NCI-H748 treated with DMSO at 0.1 percent for 48 hours (cell line): ENCODE measurements at places on chromosomes 6 and 20.

- DNase-seq, result no peak
These were observed 50.3 kb downstream of the EIF2S2 start for GRCh38 chr20:34061695-34062094.

DNA sequence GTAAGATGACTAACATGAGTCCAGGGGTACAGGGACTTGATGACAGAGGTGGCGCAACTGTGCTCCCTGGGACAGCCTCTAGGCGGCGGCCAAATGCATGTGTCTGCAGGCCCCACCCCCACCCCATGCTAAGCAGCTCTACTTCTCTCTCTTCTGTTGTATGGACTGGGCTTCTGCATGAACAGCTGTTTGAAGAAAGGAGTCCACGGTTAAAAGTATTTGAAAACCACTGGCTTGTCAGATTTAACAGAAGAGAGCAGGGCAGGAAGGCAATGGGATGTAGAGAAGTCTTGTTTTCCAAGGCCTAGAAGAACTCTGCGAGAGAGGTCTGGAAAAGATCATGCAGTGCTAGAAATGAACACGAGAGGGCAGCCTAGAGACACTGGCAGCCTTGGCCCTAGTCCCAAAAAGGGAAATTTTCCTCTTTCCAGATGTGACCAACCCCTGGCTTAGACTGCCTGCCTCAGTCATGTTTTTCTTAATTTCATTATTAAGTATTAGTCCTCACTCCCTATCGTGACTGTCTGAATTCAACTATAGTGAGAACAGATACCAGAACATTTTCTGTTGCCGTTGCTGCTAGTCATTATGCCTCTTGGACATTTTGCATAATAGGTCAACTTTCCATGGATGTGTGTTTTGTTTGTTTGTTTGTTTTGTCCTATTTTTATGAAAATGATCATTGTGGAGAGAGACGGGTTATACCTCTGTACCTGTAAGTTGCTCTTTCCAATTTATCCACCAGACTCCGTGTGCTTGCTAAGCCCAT, 265.0 kb downstream of the ADGRG6 start:
- peak; percentile 1 for DNase-seq

- DNase-seq, result no peak
These were observed 59.3 kb downstream of the EPB41L2 start for GRCh38 chr6:131003488-131004386.

- no peak for DNase-seq
These were observed 12.8 kb upstream of the PLCG1 start for GRCh38 chr20:41124451-41125094.

DNA sequence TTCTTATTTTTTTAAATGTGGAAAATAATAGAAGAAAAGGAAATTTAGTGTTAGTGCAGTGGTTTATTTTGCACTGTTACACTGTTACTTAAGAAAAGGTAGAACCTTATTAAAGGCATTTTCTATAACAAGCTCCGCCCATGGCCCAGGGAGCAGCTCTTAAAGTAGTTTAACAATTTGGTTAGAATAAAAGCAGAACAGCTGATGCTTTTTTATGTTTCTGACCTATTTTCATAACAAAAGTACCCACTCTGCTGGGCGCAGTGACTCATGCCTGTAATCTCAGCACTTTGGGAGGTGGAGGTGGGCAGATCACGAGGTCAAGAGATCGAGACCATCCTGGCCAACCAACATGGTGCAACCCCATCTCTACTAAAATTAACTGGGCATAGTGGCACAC, 32.6 kb downstream of the DSTN start:
- DNase-seq, result no peak

- DNase-seq, result no peak
These were observed 6.8 kb downstream of the GUCA1A start for GRCh38 chr6:42179945-42180313.

DNA sequence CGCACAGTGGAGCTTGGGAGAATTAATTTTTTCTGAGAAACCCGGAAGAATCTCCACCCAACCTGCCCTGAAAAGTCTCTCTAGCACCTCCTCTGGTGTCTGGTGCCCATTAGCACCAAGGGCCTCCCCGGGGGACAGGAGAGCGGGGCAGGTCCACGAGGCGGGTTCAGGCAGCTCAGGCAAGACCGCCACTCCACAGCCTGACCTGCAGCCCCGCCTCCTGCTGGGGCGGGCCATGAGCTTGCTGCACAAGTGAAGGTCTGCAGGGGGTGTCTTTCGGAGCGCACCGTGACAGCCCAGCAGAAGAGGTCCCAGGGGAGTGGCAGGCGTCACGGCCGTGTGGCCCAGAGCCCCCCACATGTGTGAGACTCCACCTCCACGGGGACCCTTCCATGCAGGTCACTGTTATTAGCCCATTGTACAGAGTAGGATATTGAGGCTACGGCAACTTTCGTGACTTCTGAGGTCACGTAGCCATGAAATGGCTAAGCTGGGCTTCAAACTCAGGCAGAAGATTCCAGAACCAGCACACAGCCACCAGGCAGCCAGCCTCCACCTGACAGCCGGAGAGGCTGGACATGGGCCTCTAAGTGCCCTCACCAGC, 63.9 kb upstream of the SLCO4A1 start:
- no peak for DNase-seq

DNA sequence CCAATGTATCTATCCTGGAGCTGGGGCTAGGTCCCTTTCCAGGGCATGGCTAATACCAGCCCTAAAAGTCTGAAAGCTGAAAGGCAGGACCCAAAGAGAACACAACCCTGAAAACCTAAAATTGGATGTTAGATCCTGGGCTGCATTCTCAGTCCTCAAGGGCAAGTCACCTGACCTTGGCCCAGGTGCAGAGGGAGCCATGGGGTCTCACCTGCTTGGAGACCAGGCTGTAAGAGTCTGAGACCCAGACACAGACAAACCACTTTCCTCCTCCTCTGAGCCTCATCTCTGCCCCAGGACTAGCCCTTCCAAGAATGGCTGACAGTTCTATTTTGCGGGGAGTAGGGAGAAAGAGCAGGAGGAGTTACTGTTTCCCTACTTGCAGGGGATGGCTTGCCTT, 60.0 kb downstream of the EFCAB8 start:
- no peak for DNase-seq

DNA sequence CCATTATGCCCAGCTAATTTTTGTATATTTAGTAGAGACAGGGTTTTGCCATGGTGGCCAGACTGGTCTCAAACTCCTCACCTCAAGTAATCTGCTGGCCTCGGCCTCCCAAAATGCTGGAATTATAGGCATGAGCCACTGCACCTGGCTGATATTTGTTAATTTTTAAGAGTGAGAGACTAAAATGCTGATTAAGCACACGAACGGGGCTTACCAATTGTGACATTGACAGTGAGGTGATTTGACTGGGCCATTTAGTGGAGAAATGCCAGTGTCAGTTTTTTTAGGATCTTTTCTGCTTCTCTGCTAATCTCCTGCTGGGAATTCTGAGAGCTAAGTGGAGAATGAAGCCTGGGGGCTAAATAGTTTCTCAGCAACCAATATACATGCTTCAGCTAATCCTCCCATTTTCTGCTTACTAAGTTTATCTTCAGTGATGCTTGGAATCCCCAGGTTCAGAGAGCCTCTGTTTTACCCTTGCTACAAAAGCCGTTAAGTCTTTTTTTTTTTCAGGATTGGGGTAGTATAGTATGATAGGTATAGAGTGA, 9.8 kb upstream of the DEFB123 start:
- no peak for DNase-seq

DNA sequence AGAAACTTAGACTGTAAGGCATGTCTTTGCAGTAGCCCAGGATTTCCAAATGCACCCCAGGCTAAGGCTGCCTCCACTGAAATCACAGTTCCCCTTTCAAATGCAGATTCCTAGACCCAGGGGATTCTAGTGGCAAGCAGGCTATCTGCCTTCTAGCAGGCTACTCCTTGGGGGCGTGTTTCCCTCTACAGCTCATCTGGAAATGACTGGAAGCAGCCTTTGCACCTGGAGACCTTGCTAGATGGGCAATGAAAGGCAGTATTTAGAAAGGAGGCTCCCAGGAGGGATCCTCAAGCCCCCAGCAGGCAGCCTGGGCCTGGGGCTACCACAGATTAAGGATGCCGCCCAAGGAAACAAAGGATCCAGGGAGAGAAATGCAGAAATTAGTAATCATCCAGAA, 26.0 kb upstream of the SYNDIG1 start:
- DNase-seq, result no peak

GRCh38 chr6:83378621-83379388, 52.0 kb downstream of the ME1 start:
- no peak for DNase-seq

DNA sequence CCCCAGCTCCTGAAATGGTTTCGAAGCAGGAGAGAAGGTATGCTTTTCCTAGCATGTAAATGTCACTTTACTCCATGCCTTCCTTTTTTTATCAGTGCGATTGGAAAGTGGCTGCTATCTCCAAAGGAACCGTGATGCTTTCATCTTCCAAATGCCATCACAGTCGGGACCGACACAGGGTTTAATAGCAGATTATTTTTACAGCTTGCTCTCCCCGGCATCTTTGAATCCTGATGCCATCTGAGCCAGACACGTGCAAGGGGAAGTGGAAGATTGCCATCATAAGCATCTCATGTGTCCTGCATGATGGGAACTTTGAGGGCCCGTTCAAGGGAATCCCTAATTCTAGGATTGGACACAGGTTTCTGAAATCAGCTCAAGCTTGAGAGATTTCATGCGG, 253.4 kb upstream of the KCNG1 start:
- DNase-seq, result no peak
